Spinal cord (tissue), 10 donors: ENCODE measurements at places on chromosomes 1 and 21. TPM values are rescaled to one million over a fixed set of nuclear protein-coding genes. Genes with fewer than 3 reads are reported as not detected.

GRCh38 chr1:160520582-160520981 lies 2.5 kb downstream of the SLAMF6 start:
- no peak for DNase-seq
- H3K27me3 ChIP-seq, result no peaks in the 10 kb centered on the region
- H3K27ac ChIP-seq, result no peak overlapping the region
- no peaks in the 10 kb centered on the region for H3K4me1 ChIP-seq
- H3K4me3 ChIP-seq, result no peak overlapping the region
- no peaks in the 10 kb centered on the region for H3K36me3 ChIP-seq

DNA sequence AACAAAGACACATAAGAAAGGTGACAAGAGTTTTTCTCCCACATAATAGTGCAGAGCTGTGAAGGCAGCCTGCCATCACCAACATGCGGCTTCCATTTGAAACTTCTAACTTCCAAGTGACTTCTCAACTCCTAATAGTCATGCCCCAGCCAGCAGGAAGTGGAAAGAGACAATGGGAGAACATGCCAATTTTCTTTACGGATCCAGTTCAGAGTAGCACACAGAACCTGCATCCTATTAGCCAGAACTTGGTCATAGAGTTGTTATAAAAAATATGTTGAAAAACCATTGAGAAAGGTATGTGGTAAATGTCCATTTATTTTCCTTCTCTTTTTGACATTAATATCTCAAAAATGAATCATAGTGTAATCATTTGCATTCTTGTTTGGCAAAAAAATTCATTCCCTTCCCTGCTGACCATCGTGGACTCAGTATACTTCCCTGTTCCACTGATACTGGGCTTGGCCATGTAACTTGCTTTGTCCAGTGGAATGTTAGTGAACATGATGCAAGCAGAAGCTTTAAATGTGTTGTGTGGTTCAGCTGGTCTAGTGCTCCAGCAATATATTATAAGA lies 197.4 kb downstream of the SEC16B start:
- no peak overlapping the region for H3K4me3 ChIP-seq
- H3K36me3 ChIP-seq, result no peaks in the 10 kb centered on the region
- no peaks in the 10 kb centered on the region for H3K27me3 ChIP-seq
- peaks cover 3% of the 10 kb centered on the region for H3K4me1 ChIP-seq
- no peak for DNase-seq
- no peak overlapping the region for H3K27ac ChIP-seq

DNA sequence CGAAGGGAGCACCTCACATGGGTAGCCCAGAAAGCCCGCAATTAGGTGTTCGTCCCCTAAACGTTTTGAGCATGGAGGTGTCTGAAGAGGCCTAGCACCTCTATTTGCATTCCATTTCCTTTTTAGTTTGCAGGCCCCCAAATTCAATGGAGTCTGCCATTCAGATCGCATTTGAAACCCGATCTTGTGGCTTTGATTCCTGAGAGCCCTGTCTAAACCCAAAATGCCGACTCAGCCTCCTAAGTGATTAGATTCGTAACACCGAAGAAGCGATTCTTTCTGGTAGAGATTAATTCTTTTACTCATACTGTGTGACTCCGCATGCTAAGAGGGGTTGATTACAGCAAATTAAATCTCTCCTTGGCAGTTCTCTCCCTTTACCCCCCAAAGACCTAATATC lies 415.2 kb upstream of the KAZN start:
- H3K36me3 ChIP-seq, result no peaks in the 10 kb centered on the region
- no peak overlapping the region for H3K4me3 ChIP-seq
- no peak for DNase-seq
- peaks cover 13% of the 10 kb centered on the region for H3K4me1 ChIP-seq

Gene PTPN22
- polyA plus RNA-seq, result 0.22 TPM

Gene HSF2BP
- 1.3 TPM for polyA plus RNA-seq
